ENCODE measurements at places on chromosomes 4 and X.

- no peak for DNase-seq
Observed at GRCh38 chrX:12657881-12658280, 133.3 kb upstream of the PRPS2 start.

DNA sequence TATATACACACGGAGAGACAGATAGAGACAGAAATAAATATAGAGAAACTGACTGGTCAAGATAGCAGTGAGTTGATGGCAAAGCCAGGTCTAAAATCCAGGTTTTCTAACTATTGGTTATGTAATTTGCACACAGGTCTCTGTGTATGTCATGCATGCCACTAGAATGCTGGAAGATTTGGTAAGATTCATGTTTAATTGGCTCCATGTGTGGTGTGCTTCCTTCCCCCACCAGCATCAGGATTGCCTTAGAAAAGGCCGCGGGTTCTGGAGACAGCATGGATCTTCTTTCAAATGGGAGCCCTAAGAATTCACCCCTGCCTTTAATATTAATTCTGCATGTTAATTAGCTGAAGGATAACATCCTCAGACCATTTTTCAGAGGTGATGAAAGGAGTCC, 31.3 kb downstream of the HAND2 start:
- DNase-seq: no peak

DNA sequence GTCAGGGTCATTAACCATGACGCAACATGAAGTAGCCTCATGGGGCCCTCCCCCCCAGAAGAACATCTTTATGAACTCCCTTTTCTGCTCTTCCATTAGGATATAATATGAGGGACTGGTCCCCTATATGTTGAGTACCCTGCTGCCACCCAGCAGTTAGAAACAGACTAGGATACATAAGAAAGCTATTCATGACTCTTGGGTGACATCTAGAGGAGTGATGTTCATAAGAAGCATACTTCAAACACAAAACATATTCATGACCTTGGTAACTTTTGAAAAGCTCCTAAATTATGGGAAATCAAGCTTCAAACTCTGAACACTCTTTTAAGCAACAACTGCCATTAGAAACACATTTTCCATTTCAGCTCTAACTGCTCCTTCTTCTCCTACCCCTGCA, 155.2 kb upstream of the SPIN4 start:
- DNase-seq: no peak

- DNase-seq: no peak
Observed at GRCh38 chrX:73478961-73479360, 32.1 kb downstream of the CDX4 start.

DNA sequence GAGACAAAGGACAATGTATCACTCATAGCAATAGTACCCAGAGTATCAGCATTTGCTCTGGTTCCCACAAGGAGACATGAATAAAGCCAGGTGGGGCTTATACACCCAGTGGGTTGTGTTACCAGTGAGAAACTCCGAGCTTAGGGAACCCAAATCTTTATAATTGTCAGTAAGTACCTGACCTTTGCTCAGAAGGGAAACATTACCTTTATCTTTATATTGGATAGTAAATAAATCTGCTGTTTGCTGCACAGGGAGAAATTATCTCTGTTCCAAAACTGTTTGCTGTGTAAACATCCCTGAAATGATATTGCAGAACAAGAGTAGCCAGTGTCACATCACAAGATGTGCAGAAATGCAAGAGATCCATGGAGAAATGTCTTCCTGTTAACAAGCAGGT, 12.1 kb upstream of the SLAIN2 start:
- peak; percentile 37 for DNase-seq

DNA sequence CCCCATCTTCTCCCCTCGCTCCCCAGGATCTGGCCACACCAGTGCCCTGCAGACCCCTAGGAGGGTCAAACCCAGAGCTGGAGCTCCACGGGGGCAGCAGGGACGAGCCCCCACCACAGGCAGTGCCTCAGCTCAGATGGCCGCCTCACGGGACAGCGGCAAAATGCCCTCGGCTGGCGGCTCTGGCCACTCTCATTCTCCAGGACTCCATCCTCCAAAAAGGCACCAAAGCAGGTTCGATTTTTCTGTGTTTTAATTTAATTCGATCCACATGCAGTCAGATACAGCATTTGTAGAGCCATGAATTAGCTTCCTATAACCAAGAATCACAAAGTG, 8.3 kb downstream of the FAM53A start:
- no peak for DNase-seq

GRCh38 chr4:27568952-27569319, 708.3 kb downstream of the STIM2 start:
- no peak for DNase-seq

- no peak for DNase-seq
Observed at GRCh38 chr4:42466273-42466844, 69.1 kb downstream of the SHISA3 start.

DNA sequence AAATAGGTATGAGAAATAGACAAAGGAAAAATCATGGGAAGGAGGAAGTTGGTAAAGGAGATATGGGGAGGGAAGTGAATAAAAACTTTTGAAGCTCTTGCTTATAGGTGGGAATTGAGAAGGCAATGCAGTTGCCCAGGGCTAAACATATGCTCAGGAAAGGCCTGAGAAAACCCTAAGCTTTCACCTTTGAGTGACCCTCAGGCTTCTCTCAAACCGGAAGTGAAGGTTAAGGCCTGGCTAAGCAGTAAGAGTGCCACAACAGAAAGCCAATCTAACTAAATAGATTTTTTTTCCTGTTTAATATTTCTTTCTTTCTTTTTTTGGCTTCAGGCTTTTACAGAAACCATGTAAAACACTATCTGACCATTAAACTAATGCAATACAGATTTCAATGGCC, 69.5 kb upstream of the GABRA3 start:
- no peak for DNase-seq

DNA sequence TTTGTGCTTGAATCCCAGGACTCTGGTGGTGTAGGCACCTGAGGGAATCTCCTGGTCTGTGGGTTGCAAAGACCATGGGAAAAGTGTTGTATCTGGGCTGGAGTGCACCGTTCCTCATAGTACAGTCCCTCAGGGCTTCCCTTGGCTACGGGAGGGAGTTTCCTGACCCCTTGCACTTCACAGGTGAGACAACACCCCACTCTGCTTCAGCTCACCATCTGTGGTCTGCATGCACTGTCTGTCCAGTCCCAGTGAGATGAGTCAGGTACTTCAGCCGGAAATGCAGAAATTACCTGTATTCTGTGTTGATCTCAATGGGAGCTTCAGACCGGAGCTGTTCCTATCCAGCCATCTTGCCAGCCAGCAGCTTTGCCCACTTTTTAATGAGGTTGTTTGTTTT, 353.0 kb upstream of the IRS4 start:
- no peak for DNase-seq

DNA sequence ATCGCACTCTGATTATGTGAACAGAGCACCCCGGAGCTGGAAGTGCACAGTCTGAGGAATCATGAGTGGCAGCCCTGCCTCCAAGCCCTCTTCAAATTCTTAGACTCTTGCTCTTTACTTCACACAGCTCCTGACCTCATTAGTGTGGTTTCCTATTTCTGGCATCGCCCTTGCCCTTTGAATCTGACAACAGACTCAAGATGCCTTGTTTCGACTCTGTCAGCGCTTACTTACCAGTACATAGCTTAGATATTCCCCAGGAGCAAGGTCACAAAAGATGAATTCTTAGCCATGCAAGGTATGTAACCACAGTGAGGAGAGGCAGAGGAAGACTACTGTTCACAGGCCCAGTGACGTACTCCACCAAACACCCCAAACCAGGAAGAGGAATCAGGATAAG, 167.2 kb downstream of the KDR start:
- no peak for DNase-seq

DNA sequence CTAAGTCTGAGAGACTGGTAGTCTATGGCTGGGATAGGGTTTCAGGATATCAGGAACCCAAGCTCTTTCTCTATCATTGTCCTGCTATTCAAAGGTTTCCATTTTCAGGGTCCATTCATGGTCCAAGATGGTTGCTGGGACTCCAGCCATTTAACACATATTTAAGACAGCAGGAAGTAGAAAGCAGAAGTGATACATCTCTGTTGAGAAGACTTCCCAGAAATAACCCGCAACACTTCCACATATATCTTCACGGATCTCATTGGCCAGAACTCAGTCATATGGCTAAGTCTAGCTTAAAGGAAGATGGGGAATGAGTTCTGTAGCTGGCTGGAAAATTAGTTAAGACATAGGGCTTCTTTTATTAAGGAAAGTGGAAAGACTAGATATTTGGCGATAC, 23.8 kb downstream of the CTSO start:
- DNase-seq: no peak

DNA sequence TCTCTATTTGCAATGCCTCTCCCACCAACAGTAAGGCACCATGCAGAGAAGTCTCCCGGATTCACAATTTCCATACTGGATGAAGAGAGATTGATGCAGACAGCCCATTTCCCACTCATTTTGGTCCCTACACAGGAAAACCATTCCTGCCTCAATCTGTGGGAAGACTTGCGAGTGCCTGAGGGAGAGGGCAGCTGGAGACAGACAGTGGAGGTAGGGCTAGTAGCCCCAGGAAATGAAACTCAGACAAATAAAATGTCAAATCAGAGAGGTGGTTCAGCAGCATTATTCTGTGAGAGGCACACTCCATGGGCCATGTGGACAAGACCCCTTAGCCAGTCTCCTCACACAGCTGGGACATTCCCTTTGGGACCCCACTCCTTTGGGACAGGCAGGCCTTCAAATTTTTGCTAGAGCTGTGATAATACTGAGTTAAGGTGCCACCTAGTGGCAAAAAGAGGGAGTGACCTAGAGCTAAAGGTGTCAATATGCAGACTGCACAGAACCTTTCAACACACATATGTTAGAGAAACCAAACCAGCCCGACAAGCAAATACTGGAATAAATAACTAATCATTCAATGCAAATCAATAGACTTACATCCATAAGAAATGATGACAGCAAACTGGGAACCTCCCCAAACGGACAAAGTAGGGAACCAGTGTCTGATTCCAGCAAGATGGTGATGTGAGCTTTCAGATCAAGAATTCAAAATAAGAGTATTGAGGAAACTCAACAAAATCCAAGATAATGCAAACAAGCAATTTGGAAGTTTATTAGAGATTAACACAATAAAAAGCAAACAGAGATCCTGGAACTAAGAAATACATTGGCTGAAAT, 1865.3 kb upstream of the AGA start:
- peak; percentile 41 for DNase-seq

DNA sequence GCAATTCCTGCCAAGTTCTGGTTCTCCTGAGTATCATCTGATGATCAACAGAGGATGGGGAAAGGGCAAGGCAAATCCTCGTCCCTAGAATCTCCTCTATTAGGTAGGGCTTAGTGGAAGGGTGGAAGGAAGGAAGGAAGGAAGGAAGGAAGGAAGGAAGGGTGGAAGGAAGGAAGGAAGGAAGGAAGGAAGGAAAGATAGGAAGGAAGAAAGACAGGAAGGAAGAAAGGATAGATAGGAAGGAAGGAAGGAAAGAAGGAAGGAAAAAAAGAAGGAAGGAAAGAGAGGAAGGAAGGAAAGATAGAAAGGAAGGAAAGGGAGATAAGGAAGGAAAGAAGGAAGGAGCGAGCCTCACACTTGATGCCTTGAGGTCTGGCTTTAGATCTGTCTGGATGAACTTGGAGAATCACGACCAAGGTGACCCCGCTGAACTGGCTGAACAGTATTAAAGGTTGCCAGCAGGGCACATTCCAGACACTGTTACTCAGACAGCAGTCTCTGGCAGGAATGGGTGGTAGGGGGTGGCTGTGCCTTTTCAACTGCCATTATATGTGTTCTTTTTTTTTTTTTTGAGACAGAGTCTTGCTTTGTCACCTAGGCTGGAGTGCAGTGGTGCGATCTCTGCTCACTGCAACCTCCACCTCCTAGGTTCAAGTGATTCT, 57.1 kb downstream of the MAP7D2 start:
- DNase-seq: no peak

- DNase-seq: no peak
Observed at GRCh38 chrX:45191383-45191782, 9.3 kb downstream of the DIPK2B start.

- DNase-seq: no peak
Observed at GRCh38 chr4:2434420-2434819, 15.7 kb downstream of the CFAP99 start.

GRCh38 chr4:32172086-32172485, 1451.9 kb downstream of the PCDH7 start:
- no peak for DNase-seq

GRCh38 chr4:185625503-185625902, 90.2 kb upstream of the PDLIM3 start:
- DNase-seq: no peak

DNA sequence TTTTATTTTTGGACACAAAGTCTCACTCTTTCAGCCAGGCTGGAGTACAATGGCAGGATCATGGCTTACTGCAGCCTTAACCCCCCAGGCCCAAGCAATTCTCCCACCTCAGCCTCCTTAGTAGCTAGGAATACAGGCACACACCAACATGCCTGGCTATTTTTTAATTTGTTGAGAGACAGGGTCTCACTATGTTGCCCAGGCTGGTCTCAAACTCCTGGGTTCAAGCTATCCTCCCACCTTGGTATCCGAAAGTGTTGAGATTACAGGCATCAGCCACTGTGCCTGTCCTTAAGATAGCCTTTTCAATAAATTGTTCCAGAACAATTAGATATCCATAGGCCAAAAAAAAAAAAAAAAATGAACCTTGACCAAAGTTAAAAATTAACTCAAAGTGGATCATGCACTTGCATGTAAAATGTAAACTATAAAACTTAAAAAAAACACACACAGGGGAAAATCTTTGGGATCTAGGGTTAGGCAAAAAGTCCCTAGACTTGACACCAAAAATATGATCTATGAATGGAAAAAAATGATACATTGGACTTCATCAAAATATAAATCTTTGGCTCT, 28.6 kb upstream of the NFKB1 start:
- no peak for DNase-seq

- no peak for DNase-seq
Observed at GRCh38 chrX:28910487-28910886, 323.2 kb downstream of the IL1RAPL1 start.

DNA sequence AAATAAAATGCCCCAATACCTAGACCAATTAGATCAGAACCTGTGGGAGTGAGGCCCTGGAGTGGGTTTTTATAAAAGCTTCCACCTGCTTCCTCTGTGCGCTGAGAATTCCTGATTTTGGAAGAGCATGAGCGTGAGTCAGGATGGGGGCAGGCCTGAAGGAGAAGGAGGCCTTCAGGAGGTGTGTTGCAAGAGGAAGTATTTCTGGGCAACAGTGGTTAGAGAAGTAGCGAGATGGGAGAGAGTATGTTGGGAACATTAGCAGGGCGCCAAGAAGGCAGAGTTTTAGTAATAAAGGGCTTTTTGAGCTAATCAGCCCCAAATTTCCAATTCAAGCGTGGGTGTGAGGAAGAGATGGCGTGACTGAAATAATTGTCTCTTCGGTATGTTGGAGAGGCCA, 349.8 kb downstream of the UNC5C start:
- no peak for DNase-seq

- no peak for DNase-seq
Observed at GRCh38 chr4:2935762-2936743, 27.2 kb downstream of the NOP14 start.
